Activated T-helper 2 cell treated with anti-CD3 and anti-CD28 coated beads, Interferon-gamma antibody, Interleukin-2, Interleukin-4, amounts not matched to agents 10 μg/mL and 5 μg/mL and 100 μg/mL, durations not matched to agents 14 hours and 24 hours and 36 hours (primary cell): ENCODE measurements at places on chromosomes 2 and 18.

DNA sequence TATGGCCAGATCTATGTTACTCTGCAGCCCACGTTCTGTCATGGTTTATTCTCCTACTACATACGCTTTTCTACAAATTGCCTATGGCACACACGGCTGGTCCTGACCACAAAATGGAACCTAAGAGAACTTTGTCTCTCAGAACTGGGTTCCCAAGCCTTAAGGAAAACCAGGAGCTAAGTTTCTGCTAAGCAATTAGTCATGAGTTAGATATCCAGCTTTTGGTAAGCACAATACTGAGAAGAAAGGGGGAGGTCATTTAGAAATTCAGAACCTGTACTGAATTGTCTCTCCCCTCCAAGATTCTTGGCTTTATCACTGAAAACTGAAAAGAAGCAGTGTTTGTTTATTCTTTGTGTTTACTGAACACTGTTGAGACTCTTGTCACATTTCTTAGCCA, 283.5 kb upstream of the TANK start:
- no peak overlapping the region for H3K27ac ChIP-seq
- no peak overlapping the region for H3K4me3 ChIP-seq
- H3K4me1 ChIP-seq, result no peaks in the 10 kb centered on the region
- no peaks in the 10 kb centered on the region for H3K36me3 ChIP-seq

DNA sequence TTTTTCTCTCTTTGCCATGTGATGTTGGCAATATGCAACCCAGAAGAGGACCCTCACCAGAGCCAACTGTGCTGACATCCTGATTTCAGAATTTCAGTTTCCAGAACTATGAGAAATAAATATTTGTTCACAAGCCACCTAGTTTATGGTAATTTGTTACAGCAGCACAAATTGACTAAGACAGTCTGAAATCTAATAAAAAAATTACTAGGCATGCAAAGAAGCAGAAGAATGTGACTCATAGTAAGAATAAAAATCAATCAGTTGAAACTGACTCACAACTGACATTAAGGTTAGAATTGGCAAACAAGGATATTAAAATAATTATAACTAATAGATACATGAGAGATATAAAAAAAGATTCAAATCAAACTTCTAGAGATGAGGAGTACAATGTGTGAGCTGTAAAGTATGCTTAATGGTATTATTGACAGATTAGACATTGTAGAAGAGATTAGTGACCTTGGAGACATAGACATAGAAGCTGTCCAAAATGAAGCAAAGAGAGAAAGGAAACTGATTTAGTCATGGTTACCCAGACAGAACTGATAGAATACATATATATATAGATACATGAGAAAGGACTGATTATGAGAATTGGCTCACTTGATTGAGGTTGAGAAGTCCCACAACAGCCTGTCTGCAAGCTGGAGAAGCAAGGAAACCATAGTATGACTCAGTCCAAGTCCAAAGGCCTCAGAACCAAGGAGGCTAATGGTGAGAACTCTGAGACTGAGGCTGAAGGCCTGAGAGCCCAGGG, 27.8 kb upstream of the TTC39C start:
- peaks cover 28% of the 10 kb centered on the region for H3K4me1 ChIP-seq
- no peak for DNase-seq
- peaks cover 42% of the 10 kb centered on the region for H3K27me3 ChIP-seq
- H3K27ac ChIP-seq, result no peak overlapping the region
- H3K36me3 ChIP-seq, result no peaks in the 10 kb centered on the region
- H3K4me3 ChIP-seq, result no peak overlapping the region

DNA sequence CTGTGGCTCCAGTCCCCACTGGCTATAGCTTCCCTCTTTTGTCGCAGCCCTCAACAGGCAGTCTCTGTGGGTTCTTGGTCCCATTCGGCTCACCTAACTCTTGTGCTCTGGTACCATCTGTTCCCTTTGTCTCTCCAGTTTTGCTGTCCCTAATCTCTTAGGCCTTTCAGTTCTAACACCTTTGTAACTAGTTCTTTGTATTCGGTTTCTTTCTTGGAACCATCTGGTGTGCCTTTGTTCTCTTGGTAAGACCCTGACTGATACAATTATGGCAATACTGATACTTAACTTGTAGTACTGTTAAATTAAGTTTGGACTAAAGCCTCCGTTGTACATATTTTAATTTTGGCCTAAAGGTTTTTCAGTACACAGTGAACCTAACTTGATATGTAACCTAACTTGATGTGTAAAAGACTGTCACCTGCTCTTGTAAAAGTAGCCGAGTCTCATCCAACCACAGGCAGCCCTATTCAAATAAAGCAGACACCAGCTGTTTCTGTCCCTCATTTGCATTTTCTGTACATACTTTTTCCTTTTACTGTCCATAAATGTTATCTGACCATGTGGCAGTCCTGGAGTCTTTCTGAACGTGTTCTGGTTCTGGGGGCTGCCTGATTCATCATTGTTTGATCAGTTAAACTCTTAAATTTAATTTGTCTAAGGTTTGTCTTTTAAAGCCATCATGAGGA, 4.8 kb upstream of the MRPL44 start:
- DNase-seq, result no peak
- H3K27me3 ChIP-seq, result no peaks in the 10 kb centered on the region
- H3K36me3 ChIP-seq, result no peaks in the 10 kb centered on the region
- H3K4me3 ChIP-seq, result no peak overlapping the region
- H3K4me1 ChIP-seq, result peaks cover 62% of the 10 kb centered on the region

GRCh38 chr18:50627594-50628532, 68.0 kb downstream of the MAPK4 start:
- peaks cover 10% of the 10 kb centered on the region for H3K27me3 ChIP-seq
- H3K4me1 ChIP-seq, result no peaks in the 10 kb centered on the region
- no peak overlapping the region for H3K27ac ChIP-seq
- DNase-seq, result no peak
- no peak overlapping the region for H3K4me3 ChIP-seq
- H3K36me3 ChIP-seq, result no peaks in the 10 kb centered on the region

DNA sequence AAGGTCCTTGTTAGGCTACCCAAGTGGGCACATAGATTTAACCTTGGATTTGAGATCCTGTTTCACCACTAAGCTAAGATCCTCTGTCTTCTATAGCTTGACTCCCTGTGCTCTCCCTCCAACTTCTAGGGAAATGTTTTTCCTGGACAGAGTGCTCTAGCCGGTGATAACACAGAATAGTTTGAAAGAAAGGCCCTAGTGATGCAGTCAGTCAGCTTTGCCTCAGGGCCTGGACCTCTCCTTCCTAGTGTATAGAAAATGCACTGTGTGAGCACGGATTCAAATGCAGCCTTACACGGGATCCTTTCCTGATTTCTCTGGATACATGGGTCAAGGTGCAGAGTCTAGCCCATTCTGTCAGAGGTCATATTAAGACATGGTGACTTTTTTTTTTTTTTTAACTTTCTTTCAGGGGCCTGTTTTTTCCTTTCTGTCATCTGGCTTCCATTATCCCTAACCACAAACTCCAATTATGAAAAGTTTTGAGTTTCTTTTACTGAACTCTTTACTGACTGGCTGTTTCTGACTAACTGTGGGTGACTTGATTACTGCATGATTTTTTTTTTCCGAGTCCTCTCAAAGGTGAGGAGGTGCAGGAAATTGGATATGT, 122.6 kb downstream of the LRP1B start:
- H3K27me3 ChIP-seq, result no peaks in the 10 kb centered on the region
- no peak overlapping the region for H3K4me3 ChIP-seq
- no peak for DNase-seq
- H3K36me3 ChIP-seq, result no peaks in the 10 kb centered on the region

DNA sequence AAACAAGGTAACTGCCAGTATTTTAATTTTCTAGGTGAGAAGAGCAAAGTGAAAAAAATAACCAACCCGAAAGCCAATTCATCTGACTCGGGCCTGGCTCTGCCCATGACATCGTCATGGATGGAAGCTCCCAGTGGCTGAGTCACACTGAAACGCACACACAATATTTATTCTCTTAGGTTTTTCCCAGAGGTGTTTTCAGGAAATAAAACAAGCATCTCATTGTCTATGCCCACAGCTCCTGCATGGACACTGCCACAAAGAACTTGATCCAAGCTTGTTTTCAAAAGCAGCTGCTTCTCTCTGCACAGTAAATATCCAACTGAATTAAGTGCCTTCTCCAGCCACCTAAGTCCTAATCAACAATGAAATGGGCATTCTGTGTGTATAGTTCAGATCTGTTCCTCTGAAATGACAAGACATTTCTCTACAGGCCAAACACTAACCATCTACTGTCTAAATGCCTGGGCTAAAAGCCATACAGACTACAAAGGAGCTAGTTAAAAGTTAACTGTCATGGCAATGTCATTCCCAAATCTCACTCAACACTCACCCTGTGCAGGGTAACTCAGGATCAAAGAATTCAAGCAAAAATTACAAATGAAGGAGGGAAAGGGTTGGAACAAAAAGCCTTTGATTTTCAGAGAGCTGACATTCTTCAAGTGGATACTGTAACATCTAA, 62.9 kb downstream of the RPL31 start:
- no peak for DNase-seq
- no peak overlapping the region for H3K4me3 ChIP-seq
- H3K36me3 ChIP-seq, result no peaks in the 10 kb centered on the region
- H3K27me3 ChIP-seq, result no peaks in the 10 kb centered on the region

- peaks cover 22% of the 10 kb centered on the region for H3K4me1 ChIP-seq
- H3K36me3 ChIP-seq, result no peaks in the 10 kb centered on the region
- no peak overlapping the region for H3K4me3 ChIP-seq
- peak overlapping the region; percentile 67 for H3K27ac ChIP-seq
- no peak for DNase-seq
These were observed 38.7 kb upstream of the MEX3C start for GRCh38 chr18:51236225-51236624.

GRCh38 chr2:193476171-193476800, 1281.6 kb upstream of the TMEFF2 start:
- no peaks in the 10 kb centered on the region for H3K4me1 ChIP-seq
- no peaks in the 10 kb centered on the region for H3K27me3 ChIP-seq
- DNase-seq, result no peak

- H3K4me3 ChIP-seq, result no peak overlapping the region
- H3K36me3 ChIP-seq, result no peaks in the 10 kb centered on the region
- no peaks in the 10 kb centered on the region for H3K4me1 ChIP-seq
- no peak overlapping the region for H3K27ac ChIP-seq
These were observed 96.7 kb upstream of the LMAN1 start for GRCh38 chr18:59455728-59456276.

DNA sequence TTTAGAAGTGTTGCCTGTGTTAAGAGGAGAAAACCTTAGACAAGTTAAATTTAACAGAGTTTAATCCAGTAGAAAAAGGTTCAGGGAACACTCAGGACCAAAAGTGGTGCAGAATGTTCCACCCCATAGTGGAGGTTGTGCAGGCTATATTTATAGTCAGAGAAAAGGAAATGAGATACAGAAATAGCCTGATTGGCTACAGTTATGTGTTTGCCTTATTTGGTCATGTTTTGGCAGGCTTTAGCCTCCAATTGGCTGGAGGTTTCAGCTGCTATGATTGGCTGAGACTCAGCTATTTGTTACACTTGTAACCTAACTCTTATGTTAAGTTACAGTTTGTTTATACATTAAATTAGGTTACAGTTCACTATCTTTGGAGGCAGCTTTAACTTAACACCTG, 4.2 kb downstream of the STAMBP start:
- no peak for DNase-seq
- peak overlapping the region; percentile 59 for H3K27ac ChIP-seq
- H3K36me3 ChIP-seq, result peaks cover 48% of the 10 kb centered on the region
- H3K4me1 ChIP-seq, result peaks cover 32% of the 10 kb centered on the region
- H3K27me3 ChIP-seq, result no peaks in the 10 kb centered on the region
- no peak overlapping the region for H3K4me3 ChIP-seq

DNA sequence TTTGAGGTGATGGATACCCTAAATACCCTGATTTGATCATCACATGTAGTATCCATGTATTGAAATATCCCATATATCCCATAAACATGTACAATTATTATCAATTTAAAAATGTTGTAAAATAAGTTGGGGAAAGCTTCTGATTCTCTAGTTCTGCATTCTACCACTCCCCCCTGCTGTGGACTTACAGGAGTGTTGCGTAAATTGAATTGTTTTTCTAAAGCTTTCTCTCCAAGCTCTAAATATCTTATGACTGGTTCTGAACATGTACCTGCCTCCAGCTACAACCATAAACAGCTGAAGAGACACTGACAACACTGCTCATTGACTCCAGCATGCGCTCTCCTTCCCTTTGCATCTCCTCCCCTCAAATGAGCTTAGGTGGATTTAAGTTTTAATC, 145.2 kb downstream of the MGAT5 start:
- peaks cover 4% of the 10 kb centered on the region for H3K27me3 ChIP-seq
- DNase-seq, result no peak
- no peaks in the 10 kb centered on the region for H3K36me3 ChIP-seq
- no peaks in the 10 kb centered on the region for H3K4me1 ChIP-seq

GRCh38 chr2:30382995-30383394, 64.1 kb upstream of the LCLAT1 start:
- H3K27ac ChIP-seq, result no peak overlapping the region
- no peak for DNase-seq
- H3K4me3 ChIP-seq, result no peak overlapping the region

DNA sequence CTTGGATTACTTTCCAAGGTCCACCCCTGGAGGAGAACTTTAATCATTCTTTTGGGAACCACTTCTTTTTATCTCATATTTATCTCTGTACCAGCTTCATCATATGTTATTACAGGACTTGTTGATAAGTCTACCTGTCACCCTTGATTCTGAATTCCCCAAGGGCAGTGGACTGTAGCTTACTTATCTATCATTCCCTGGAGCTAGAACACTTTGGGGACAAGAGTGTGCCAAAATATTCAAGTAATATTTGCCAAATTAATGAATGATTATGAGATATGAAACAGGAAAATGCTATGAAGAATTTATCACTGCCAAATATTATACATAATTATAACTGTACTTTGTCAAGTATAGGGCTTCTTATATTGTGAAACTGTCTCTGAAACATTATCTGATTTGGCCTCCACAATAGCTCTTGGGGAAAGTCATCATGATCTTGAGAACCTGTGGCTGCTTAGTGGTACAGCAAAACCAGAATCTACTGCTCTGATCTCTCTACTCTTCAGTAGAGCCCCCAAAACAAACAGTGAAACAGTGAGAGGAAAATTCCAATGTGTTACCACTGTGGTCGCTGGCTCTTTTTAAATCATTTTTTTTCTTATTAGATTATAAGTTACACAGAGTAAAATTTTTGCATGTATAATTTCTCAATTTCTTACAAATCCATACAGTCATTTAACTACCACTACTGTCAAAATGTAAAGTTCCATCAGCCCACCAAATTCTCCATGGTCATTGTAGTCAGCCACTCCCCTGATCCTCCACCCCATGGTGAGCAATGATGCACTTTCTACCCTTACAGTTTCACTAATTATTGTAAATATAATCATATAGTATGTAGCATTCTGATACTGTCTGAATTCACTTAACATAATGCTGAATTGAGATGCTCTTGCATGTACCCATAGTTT, 197.5 kb downstream of the PIEZO2 start:
- DNase-seq, result no peak
- H3K27ac ChIP-seq, result no peak overlapping the region
- no peaks in the 10 kb centered on the region for H3K27me3 ChIP-seq
- no peak overlapping the region for H3K4me3 ChIP-seq

DNA sequence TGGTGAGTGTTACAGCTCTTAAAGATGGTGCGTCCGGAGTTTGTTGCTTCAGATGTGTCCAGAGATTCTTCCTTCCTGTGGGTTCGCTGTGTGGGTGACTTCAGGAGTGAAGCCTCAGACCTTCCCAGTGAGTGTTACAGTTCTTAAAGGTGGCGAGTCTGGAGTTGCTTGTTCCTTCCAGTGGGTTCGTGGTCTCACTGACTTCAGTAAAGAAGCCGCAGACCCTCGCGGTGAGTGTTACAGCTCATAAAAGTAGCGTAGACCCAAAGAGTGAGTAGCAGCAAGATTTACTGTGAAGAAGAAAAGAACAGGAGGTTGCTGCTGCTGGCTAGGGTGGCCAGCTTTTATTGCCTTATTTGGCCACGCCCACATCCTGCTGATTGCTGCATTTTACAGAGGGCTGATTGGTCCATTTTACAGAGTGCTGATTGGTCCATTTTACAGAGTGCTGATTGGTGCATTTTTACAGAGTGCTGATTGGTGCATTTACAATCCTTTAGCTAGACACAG, 34.0 kb upstream of the SPTBN1 start:
- peaks cover 2% of the 10 kb centered on the region for H3K27me3 ChIP-seq
- no peak overlapping the region for H3K27ac ChIP-seq
- H3K4me3 ChIP-seq, result peak overlapping the region; percentile 14
